CD4-positive, alpha-beta T cell (primary cell): ENCODE measurements at places on chromosomes 1 and 21.

DNA sequence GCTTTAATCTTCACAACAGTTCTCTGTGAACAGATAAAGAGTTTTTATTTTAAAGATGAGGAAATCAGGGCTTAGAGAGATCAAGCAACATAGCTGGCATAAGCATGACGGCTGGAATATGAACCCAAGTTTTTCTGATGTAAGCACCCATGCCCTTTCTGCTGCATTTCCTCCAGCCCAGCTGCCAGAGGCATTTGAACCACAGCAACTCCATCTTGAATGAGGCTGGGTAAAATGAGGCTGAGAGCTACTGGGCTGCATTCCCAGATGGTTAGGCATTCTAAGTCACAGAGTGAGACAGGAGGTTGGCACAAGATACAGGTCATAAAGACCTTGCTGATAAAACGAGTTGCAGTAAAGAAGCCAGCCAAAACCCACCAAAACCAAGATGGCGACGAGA is 90.0 kb downstream of the WDR64 start:
- no peak overlapping the region for H3K27ac ChIP-seq
- peaks cover 3% of the 10 kb centered on the region for H3K27me3 ChIP-seq
- no peak overlapping the region for H3K4me3 ChIP-seq

DNA sequence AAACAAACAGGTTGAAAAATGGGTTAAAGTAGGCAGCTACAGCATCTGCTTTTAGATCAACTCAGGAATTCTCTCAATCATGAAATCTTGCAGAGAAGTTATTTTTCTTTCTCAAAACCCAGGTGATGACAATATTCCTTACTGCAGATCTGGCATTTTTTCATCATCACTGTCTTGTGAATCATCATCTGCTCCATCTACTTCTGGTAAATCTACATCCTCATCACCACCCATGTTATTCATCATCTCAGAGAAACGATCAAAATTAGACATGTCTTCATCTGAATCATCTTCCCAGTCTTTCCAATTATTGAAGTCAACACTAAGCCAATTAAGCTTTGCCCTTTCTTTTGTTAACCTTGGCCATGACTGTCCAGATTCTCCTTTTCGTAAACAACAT is 21.8 kb downstream of the GBP2 start:
- peaks cover 49% of the 10 kb centered on the region for H3K36me3 ChIP-seq
- H3K27ac ChIP-seq: no peak overlapping the region
- no peak for DNase-seq
- H3K27me3 ChIP-seq: no peaks in the 10 kb centered on the region
- H3K4me3 ChIP-seq: no peak overlapping the region

GRCh38 chr1:233394860-233395717 is 67.6 kb downstream of the MAP3K21 start:
- H3K4me3 ChIP-seq: no peak overlapping the region
- no peaks in the 10 kb centered on the region for H3K36me3 ChIP-seq
- H3K27ac ChIP-seq: no peak overlapping the region

- H3K36me3 ChIP-seq: peaks cover 34% of the 10 kb centered on the region
- no peaks in the 10 kb centered on the region for H3K27me3 ChIP-seq
- no peaks in the 10 kb centered on the region for H3K4me1 ChIP-seq
Measured at GRCh38 chr1:235730007-235730406, 80.4 kb upstream of the GNG4 start.

DNA sequence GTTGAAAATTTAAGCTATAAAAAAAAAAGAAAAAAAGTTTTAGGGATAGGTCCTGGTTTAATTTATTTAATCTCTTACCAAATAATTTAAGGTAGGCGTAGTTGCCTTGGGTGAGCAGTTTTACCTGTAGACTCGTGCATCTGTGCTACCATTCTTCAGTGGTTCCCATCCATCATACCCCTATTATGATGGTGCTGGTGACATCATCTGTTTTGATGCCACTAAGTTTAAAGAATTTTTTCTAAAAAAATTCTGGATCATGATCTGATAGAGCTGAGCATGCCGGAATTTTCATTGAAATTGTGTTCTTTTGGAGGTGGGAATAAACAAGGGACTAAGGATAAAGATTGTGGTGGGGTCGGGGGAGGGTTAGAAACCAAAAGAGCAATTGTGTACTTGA is 15.7 kb downstream of the LAMC1 start:
- peaks cover under 1% of the 10 kb centered on the region for H3K4me1 ChIP-seq
- H3K36me3 ChIP-seq: no peaks in the 10 kb centered on the region
- H3K27ac ChIP-seq: no peak overlapping the region
- H3K27me3 ChIP-seq: peaks cover 67% of the 10 kb centered on the region
- no peak for DNase-seq

DNA sequence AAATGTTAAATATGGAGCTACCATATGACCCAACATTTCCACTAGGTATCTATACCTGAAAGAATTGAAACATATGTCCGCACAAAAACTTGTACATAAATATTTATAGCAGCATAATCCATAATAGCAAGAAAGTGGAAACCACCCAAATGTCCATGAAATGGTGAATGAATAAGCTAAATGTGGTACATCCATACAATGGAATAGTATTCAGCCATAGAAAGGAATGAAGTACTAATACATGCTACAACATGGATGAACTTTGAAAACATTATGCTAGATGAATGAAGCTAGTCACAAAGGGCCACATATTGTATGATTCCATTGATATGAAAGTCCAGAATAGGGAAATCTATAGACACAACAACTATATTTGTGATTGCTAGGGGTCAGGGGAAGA is 20.0 kb upstream of the BLACAT1 start:
- no peaks in the 10 kb centered on the region for H3K36me3 ChIP-seq
- DNase-seq: no peak
- H3K27me3 ChIP-seq: peaks cover 9% of the 10 kb centered on the region
- H3K27ac ChIP-seq: no peak overlapping the region
- no peak overlapping the region for H3K4me3 ChIP-seq

GRCh38 chr1:66752000-66752592 is at the start of gene DYNLT5:
DYNLT5 (plus strand) TSS chr1:66752459; CDS start chr1:66754659, 2,200 bp downstream.
- no peaks in the 10 kb centered on the region for H3K36me3 ChIP-seq
- peaks cover 18% of the 10 kb centered on the region for H3K27me3 ChIP-seq
- peaks cover 12% of the 10 kb centered on the region for H3K4me1 ChIP-seq
- H3K4me3 ChIP-seq: peak within 1 kb of the TSS; percentile 18
- no peak for DNase-seq

DNA sequence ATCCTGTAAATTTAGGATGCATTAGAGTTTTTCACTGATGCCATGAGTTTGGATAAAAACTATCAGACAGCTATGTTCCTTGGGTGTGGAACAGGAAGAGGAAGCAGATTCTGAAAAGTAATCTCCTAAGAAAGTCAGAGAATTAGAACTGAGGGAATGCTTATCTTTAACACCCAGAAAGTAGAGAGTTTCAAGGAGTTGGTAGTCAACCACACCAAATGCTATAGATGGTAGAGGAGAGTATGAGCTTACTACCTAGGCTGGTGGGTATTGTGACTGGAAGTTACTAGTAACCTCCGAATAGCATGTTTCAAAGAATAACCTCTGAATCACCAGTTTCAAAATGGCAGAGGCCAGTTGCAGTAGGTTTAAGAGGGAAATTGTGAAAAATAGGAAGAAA is 288.0 kb downstream of the HMCN1 start:
- no peaks in the 10 kb centered on the region for H3K27me3 ChIP-seq
- no peaks in the 10 kb centered on the region for H3K4me1 ChIP-seq
- no peak for DNase-seq
- no peaks in the 10 kb centered on the region for H3K36me3 ChIP-seq

DNA sequence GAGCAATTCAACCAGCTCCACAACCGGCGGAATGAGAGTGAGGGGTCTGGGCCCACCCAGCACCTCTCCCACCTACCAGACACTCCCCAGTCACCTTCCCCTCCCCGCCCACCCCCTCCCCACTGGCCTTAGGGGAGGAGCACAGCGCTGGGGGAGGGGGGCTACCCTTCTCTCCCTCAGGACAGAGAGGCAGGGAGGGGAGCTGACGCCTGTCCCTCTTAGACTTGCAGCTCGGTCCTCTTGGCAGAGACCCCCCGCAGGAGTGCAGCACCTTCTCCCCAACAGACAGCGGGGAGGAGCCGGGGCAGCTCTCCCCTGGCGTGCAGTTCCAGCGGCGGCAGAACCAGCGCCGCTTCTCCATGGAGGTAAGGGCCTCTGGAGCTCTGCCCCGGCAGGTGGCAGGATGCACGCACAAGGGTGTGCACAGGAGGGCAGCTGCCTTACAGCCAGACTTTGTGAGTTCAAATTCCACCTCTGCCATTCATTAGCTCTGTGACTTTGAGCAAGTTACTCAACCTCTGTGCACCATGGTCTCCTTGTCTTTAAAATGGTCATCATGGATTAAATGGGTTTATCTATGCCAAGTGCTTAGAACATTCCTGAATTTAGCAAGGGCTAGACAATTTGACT is 18.9 kb downstream of the CDK18 start:
- H3K36me3 ChIP-seq: no peaks in the 10 kb centered on the region
- H3K4me1 ChIP-seq: no peaks in the 10 kb centered on the region
- H3K4me3 ChIP-seq: no peak overlapping the region
- H3K27me3 ChIP-seq: no peaks in the 10 kb centered on the region
- DNase-seq: no peak

DNA sequence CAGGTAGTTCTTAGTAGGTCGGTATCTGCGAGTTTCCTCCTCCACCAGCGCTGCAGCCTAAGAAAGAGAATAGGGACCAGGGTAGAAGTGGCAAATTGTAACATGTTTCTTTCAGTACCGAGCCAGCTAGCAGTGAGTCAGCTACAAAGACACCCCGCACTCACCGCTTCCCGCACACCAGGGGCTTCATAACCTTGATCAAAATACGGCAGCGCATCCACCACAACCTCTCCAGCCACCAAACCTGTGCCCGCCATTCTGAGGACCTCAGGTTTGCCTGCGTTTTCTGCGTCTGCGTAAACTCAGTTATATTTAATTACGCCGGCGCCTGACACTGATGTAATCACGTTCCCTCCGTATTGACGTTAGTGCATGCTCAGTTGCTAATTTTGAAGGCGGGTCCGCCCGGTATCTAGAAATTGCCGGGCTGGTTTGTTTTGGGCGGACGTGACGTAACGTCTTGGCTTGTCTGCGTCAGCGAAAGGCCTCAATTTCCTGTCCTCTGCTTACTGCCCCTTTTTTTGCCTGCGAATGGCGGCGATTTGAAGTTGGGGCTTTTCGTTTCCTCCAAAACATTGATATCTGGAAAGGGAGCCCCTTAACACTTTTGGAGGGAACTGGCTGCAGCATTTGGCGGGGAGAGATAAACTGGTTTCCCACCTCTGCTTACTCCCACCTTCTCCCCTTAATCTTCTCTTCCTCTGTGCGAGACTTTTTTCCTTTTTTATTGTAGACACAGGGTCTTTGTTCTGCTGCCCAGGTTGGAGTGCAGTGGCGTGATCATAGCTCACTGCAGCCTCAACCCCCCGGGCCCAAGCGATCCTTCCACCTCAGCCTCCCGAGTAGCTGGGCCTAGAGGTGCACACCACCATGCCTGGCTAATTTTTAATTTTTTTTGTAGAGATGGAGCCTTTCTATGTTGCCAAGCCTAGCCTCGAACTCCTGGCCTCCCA is at the start of gene BCAS2:
Gene BCAS2 (minus strand): TSS at position 281 of the 953 bp plus-strand sequence. CDS start 24 bp downstream, at position 257.
- H3K36me3 ChIP-seq: peaks cover 31% of the 10 kb centered on the region
- H3K27me3 ChIP-seq: no peaks in the 10 kb centered on the region
- peak; percentile 98 for DNase-seq
- peaks cover 26% of the 10 kb centered on the region for H3K4me1 ChIP-seq
- H3K27ac ChIP-seq: peak within 1 kb of the TSS; percentile 82

- H3K36me3 ChIP-seq: no peaks in the 10 kb centered on the region
- H3K27me3 ChIP-seq: no peaks in the 10 kb centered on the region
- H3K27ac ChIP-seq: no peak overlapping the region
- H3K4me3 ChIP-seq: no peak overlapping the region
- no peak for DNase-seq
- H3K4me1 ChIP-seq: no peaks in the 10 kb centered on the region
Measured at GRCh38 chr1:51740652-51741051, 123.8 kb downstream of the OSBPL9 start.

DNA sequence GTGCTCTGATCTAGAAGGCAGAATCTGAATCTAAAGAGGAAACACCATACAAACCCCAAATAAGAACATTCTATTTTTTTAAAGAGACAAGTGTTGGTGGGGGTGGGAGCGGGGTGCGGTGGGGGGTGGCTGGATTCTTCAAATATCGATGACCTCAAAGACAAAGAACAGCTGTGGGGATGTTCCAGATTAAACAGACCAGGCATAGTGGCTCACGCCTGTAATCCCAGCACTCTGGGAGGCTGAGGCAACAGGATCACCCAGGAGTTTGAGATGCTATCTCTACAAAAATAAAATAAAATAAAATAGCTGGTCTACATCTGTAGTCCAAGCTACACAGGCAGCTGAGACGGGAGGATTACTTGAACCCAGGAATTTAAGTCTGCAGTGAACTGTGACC is 5.0 kb downstream of the ATP1A4 start:
- H3K4me1 ChIP-seq: no peaks in the 10 kb centered on the region
- no peaks in the 10 kb centered on the region for H3K36me3 ChIP-seq
- no peak overlapping the region for H3K4me3 ChIP-seq
- H3K27ac ChIP-seq: no peak overlapping the region
- DNase-seq: no peak

DNA sequence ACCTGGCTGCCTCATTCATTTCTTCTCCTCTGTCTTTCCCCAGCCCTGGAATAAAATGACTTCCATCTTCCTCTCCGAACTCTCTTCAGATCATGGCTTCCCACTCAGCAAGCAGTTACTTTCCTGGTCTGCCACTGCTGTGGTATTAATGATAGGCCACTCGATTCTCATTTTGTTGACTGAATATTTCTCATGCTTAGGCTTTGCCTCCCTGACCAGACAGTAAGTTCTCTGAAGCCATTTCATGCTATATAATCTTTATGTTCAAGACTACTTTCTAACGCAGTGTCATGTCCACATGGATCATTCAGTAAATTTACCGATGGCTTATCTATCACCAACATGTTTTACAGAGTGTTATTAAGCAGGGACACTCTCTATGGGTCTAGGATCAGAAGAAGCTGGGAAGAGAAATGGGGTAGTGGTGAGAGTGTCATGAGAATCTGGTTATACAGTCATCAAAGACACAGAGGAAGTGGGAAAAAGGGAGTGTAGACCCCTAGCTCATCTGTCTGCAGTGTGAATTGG is 20.6 kb downstream of the RUNX1 start:
- no peak for DNase-seq
- no peak overlapping the region for H3K4me3 ChIP-seq
- H3K27me3 ChIP-seq: no peaks in the 10 kb centered on the region
- H3K27ac ChIP-seq: peak overlapping the region; percentile 52
- peaks cover 83% of the 10 kb centered on the region for H3K4me1 ChIP-seq

DNA sequence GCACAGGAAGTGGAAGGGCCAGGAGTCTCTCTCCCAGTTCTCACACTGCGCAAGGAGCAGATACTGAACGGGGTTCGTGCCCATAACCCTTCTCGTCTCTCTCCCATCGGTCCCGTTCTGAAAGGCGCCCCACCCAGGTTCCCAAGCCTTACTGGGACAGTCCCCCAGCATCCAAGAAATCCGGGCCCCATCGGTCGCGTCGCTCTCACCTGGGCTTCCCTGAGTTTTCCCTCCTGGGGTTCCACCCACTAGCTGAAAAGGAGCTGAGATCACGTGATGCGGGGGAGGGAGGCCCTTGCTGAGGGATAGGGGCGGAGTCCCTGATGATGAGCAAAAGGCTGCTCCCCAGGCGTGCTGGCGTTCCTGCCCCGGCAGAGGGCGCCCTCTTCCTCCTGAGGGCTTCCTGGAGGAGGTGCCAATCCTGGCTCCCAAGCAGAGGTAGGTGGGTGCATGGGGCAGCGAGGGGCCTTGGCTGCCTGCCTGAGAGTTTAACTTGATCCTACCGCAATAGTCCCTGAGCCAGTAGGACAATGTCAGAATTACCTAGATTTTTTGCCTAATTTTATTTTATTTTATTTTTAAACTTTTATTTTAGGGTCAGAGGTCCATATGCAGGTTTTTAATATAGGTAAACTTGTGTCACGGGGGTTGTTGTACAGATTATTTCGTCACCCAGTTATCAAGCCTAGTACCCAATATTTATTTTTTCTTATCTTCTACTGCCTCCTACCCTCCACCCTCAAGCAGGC is at the start of gene SPOCD1:
Gene SPOCD1 (minus strand): TSS at position 271 of the 749 bp plus-strand sequence. CDS start 689 bp downstream, outside the sequence.
- no peak within 1 kb of the TSS for H3K4me3 ChIP-seq
- H3K36me3 ChIP-seq: no peaks in the 10 kb centered on the region
- H3K27me3 ChIP-seq: no peaks in the 10 kb centered on the region
- peak; percentile 77 for DNase-seq
- no peak within 1 kb of the TSS for H3K27ac ChIP-seq
- peaks cover 12% of the 10 kb centered on the region for H3K4me1 ChIP-seq
